ENCODE measurements at places on chromosomes 6 and 20.
A peak's percentile ranks its signal among the peaks of the same experiment; 100 is the strongest.

- DNase-seq, result no peak
These were observed 243.6 kb downstream of the KCNQ5 start for GRCh38 chr6:72865467-72865866.

DNA sequence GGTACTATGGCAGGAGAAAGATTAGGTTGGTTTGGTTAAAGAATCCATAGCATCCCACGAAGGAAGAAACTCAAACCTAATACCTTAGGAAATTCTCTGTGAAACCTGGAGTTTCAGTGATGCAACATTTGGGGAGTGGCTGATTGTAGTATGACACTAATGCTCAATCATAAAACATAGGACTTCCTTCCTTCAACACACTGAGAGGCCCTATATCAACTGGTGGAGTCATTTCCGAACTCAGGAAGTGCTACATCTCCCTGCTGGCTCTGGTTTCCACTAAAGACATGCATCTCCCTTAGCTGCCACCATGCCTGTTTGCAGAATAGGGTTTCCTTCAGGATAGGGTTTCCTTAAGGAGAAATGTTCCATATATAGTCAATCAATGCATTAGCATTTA lies 5.2 kb upstream of the MANEA start:
- DNase-seq, result no peak

GRCh38 chr6:69795469-69796072 lies 1.2 kb downstream of the LMBRD1 start:
- no peak for DNase-seq

- no peak for DNase-seq
These were observed 66.6 kb downstream of the CDKAL1 start for GRCh38 chr6:20600831-20601230.

DNA sequence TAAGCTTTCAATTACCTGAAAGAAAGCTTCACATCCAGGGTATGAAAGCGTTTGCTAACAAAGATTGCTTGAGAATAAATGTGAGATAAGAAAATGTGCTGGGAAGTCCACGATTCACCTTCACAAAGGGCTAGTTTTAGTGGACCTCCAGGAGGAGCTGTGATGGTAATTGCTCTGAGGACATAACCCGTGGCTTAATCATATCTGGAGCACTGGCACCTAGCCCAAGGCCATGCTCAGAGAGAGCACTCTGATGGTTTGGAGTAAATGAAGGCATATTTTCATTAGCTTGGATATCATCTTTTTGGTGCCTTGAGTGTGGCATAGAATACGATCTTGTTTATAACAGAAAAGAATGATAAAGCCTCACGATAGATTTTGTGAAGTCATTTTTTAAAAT lies 46.9 kb upstream of the BACH2 start:
- DNase-seq, result no peak

DNA sequence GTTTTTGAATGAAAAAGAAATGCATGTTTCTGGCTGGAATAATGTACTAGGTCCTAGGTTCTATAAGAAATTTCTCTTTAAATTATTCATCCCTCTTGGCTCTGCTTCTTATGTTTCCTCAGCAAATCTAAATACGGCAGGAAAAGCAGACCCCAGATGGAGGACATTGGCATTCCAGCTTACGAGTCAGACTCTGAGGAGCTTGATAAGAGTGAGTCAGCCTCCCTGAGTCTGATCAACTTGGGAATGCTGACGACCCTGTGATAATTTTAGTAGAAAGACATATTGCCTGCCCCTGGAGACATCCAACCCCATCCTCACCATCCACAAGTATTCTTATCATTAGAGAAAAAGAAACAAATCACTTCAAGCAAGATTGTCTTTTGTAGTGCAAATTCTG lies 509.7 kb upstream of the MARCKS start:
- DNase-seq, result no peak

- DNase-seq, result peak; percentile 93
These were observed 6.0 kb upstream of the MRAP2 start for GRCh38 chr6:84027340-84028181.

GRCh38 chr6:24920136-24920535 lies 15.6 kb downstream of the RIPOR2 start:
- DNase-seq, result no peak

DNA sequence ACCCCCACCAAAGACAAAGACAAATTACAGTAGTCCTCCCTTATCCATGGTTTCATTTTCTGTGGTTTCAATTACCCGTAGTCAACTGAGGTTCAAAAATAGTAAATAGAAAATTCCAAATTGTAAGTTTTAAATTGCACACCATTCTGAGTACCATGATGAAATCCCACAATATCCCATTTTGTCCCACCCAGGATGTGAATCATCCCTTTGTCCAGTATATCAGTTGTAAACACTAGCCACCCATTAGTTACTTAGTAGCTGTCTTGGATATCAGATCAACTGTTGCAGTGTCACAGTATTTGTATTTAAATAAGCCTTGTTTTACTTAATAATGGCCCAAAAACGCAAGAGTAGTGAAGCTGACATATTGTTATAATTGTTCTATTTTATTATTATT lies 364.0 kb upstream of the ARID1B start:
- DNase-seq, result no peak

- no peak for DNase-seq
These were observed 86.1 kb downstream of the SLX4IP start for GRCh38 chr20:10521068-10521831.

- DNase-seq, result no peak
These were observed 91.8 kb downstream of the PLEKHG1 start for GRCh38 chr6:150691463-150691862.

GRCh38 chr20:50237349-50237748 lies 46.7 kb downstream of the CEBPB start:
- DNase-seq, result no peak

GRCh38 chr6:42017021-42017643 lies 33.2 kb upstream of the TAF8 start:
- no peak for DNase-seq

GRCh38 chr6:150256618-150257272 lies 112.1 kb upstream of the IYD start:
- no peak for DNase-seq

- no peak for DNase-seq
These were observed 12.0 kb downstream of the SLC12A5 start for GRCh38 chr20:46040902-46041535.

- DNase-seq, result no peak
These were observed 50.2 kb upstream of the SIRPG start for GRCh38 chr20:1707588-1708449.

DNA sequence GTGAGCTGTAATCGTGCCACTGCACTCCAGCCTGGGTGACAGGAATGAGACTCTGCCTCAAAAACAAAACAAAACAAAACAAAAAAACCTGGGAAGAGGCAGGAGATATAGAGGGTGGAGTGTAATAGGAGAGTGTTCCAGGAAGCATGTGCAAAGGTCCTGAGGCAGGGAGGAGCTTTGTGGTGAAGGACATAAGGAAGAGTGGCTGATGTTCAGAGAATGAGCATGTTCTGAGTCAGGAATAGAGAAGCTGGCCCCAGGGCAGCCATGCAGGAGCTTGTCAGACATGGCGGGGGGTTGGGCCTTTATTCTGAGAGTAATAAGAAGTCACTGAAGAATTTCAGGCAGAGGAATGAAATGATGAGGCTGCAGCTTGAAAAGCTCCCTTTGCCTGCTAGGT lies 337.0 kb downstream of the CDH26 start:
- DNase-seq, result no peak

GRCh38 chr6:22098601-22099031 lies 198.2 kb downstream of the PRL start:
- peak; percentile 36 for DNase-seq

DNA sequence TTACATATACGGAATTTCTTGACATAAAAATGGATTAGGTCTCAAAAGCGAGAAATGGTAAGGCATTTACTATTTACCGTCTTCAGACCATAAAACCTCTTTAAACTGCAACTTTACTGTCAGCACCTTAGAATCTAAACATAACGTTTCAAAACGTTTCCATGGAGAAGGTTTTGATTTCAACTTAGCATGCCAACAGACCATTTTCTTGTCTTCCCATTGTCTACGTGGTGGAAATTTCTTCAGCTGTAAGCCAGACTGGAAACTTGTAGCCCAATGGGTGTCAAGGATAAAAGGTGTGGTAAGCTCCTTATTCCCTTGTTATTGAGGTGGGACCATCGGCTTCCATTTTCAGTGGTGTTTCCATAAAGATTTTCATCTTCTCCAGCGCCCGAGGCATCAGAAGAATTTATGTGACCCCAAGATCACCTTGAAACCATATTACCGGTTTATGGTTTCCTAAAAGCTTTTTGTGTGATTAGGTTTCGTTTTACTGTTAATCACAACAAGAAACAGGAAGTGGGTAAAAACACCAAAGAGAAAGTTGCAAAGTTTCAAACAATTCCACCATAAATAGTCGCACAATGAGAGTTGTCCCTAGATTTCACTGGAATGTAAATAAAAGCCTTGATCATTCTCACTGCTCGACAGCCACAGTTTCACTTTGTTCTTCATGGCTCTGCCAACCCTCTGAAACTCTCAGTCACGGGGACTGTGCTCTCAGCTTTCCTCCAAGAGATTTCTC lies 63.0 kb upstream of the CD2AP start:
- no peak for DNase-seq

DNA sequence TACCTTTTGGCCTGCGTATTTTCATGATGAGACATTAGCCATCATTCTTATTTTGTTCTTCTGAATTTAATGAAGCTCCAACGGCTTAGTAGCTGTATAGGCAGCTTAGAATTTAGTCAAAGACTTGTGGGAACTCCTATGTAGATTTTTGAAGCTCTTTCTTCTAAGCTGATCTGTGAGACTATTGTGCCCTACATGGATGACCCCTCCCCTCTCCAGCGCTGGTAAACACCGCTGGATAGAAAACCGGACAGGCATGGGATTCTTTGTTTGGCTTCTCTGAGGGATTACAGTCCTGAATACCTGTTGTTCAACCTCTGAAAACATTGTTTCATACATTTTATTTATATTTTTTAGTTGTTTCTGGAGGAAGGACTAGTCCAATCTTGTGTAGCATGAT lies 1353.4 kb downstream of the GRIK2 start:
- DNase-seq, result no peak

GRCh38 chr6:81801489-81801888 lies 49.0 kb upstream of the TENT5A start:
- DNase-seq, result no peak

DNA sequence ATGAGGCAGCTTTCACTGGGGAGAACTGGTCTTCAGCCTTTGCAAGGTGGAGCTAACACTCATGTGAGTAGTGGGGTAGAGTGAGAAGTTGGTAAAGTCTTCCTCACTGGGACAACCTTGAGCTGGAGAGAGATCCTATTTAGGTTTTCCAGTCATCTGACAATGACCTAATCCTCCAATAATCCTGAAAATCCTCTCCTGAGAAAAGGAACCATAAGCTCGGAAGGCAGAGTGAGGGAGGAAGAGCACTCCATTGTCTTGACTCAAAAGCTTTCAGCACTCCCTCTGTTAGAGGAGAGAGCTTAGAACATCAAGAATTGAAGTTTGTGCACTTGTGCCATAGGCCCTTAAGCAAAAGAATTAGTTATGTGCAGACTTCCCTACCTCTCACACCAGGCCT lies 77.8 kb downstream of the TRAM2 start:
- no peak for DNase-seq

DNA sequence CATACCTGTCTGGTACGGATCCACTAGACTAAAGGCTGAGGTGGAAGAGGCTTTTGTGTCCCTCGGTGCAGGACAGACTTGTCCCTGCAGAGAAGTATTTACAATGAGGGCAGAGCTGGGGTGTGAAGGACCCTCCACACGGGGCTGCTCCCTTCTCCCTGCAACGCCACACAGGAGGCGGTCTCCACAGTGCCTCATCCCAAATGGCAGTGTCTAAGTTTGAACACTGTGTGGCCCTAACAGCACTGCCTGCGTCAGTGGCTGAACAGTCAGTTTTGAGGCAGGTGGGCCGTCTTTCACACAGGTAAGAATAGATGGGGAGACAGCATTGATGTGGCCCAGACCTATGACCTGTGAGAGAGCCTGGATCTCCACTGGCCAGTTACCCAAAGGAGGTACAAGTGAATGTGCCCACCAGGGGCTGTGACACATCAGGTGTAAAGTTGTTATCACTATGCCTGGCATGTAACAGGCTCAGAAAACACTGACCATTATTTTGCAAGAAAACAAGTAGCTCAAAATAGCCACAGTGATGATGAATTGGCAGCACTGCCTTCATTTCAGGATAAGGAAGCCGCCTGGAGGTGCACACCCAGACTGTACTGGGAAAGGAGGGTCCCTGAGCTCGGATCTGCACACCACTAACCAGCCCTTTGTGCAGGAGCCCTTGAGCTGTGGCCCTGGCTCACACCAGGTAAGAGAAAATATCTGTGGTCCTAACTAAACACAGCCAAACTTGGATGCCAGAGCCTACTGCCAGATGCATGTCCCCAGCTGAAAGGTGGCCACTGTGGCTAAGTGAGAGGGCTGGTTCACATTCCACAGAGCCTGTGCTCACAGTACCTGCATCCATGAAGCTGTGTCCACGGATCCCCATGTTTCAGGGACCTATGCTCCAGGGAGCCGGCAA lies 246.7 kb downstream of the DLL1 start:
- DNase-seq, result no peak

DNA sequence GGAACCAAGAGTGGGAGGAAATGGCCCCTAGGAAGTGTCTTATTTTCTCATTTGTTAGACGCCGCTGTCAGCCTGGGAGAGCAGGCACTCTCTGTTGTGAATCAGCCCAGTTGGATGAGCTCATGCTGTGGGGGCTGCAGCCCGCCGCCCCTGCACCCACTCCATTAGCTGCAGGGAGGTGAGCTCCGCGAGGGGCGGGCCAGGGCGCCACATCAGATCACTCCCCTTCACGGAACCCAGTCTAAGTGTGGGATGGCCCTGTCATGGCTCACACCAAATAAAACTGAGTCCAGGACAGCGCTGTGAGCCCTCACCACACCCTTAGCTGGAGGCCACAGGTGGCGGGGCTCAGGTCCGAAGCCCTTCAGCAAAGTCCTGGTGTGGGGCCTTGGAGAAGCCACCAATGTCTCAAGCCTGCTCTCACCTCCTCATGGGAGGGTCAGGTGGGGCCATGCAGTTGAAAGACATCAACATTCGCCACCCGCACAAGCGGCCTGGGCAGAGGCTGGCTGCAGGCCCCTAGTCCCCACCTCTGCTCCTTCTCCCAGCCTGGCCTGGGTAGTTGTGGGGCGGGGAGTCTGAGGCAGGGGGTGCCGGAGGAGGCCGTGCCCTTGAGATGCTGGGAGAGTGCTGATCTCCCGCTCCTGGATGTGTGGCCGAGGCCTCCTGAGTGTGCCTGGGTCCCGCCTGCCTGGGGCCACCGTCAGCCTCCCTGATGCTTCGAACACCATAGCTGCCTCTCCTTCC lies 66.2 kb upstream of the SLCO4A1 start:
- DNase-seq, result no peak

- DNase-seq, result no peak
These were observed 44.6 kb downstream of the SLC24A3 start for GRCh38 chr20:19256906-19257595.

GRCh38 chr20:21571841-21572690 lies 58.2 kb upstream of the NKX2-2 start:
- no peak for DNase-seq

DNA sequence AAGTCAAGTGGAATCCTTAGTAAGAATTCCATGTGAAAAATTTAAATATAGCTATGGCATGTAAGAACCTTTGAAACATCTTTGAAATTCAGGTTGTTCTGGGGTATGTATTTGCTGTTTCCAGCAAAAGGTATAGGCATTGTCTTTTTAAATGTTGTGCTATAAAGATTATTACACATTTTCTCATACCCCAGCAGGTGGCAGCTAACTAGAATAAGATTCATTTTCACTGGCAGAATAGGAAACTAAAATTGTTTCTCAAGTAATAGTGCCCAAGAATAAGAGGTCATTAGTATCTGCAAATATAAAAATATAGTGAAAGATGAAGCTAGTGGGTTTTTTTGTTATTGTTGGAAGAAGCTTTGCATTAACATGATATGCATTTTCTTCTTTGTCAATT lies 1.8 kb downstream of the GRIK2 start:
- DNase-seq, result peak; percentile 28

- no peak for DNase-seq
These were observed 1570.0 kb upstream of the DEFB115 start for GRCh38 chr20:29687438-29687837.

Measured in NCI-H1694 treated with DMSO at 0.1 percent for 48 hours (cell line).